Stimulated activated CD8-positive, alpha-beta memory T cell treated with anti-CD3 and anti-CD28 coated beads, Interleukin-15, amount 100 ng/mL, for 4 hours (primary cell): ENCODE measurements at places on chromosomes 6 and 20.

DNA sequence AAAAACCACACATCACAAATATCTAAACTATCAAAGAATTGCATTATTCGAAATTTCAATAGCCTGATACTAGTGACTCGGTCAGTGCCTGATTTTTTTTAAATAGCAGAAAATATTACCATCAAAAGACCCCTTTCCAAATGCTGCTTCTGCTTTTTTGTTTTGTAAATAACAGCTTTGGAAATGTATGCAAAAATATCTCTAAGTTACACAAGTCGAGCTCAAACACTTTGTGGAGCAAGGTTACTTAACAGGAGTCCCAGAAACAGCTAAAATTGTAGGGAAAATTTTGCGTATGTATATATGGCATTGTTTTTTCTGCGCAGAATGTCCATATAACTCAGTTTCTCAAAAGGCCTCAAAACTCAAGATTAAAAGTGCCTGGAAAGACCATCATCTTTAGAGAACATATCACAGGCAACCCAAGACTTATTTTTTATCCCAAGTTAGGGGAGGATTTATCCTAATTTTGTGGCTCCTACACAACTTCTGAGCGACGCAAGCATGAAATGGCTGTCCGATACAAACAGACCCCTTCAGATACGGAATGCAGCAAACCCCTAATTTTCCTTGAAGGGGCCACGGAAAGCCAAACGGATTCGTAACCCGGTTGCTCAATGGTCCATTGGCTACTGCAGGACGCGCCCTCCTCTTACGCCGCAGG is 1.3 kb downstream of the CEP85L start:
- no peak for DNase-seq

DNA sequence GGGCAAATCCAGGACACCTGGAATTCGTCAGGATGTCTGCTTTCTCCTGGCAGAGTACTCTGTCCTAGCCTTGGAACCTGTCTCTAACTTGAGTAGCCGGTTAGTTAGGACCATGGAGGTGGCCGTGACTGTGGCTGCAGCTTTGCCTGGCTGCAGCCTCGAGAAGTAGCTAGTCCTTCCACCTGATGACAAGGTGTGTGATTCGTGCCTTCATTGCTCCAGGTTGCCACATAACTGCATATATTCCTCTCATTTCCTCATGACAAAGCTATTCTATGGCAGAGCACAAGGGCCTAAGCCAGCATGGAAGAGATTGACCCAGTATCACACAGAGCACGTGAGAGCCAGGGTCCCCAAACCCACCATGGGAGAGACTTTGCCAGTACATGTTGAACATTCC is 39.8 kb upstream of the KIF25 start:
- DNase-seq: no peak

DNA sequence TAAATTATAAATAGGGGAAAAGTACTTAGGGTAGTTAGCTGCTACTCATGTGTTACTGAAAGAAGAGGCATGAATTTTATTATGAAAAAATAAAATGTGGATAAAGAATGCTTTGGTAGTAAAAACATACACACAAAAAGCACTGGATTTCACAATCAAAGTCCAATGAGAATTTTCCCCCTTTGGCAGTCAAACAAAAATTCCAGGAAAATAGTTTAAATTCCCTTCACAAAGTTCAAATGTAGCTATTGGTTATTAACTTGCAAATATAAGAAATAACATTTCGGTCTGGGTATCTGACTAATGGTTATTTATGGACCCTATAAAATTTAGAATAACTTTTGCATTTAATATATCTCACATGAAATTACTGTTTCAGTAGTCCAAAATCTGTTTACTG is 210.4 kb downstream of the FOXC1 start:
- DNase-seq: no peak

DNA sequence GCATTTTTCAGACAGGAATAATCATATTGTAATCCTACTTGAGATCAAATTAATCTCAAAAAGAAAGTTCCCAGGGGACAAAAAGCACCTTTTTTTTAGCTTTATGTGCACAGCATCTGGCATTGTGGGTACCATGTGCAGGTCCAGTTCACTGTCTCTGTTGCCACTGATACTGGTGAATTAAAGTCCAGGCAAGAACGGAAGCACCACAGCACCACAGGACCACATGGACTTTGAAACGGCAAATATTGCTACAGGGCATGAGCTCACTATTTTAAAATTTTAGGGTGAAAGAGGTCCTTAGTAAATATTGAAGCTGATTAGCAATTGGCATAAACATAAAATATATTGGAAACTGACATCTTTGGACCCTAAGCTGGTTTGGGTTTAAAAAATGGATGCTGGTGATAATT is 709.0 kb downstream of the EPM2A start:
- no peak for DNase-seq

DNA sequence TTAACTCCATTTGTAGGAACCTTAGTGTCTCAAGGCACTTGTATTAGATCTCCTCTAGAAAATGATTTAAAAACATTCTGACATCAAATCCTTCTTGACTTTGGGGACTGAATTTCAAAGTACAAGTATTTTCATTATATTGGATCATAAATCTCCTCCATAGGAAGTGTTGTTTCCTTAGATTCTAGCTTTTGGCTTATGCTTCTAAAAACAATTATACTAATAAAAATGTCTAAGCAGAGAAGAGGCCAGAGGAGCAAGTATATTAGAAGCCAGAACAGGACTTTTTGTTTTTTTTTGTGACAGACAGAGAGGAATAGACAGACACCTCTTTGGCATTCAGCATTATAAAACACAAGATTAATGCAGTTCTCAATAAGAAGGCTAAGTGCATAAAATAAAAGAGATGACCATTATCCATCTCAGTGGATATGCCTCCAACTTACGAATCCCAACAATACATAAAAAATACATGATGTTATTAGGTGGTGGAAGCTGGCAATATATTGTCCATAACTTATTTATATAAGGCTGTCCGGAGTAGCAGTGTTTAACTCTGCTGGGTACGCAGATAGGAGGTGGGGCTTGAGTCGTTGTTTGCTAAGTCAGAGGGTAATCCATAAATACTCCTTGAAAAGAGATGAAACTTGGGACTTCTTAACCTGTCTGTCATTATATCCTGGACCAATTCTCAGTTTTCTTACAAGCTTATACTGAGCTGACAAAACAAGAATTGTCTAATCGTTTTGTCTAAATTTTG is 31.9 kb upstream of the NOX3 start:
- no peak for DNase-seq

DNA sequence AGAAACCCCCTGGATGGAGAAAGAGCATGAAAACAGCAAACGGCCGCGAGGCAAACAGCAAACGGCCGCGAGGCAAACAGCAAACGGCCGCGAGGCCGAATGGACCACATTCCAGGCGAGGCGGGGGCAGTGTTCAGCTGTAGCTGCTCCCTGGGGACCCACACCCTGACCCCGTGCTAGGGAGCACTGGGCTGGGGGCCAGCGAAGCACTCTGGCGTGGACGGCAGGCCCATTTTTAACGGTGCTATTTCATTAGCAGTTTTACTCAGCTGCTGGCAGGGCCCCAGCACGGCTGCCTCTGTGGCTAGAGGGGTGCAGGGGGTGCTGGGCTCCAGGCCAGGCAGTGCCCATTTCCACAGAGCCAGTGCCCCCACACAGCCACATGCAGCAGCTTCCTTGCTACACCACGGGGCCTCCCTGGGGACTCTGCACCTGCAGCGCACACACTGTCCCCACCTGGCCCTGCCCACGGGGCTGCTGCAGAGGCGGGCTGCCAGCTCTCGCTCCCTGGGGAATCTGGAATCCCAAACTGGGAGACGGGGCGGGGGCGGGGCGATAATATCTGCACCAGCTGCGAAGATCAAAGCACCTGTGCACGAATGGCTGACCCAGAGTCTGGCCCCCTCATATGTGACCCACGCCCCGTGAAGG is 35.6 kb upstream of the SLCO4A1 start:
- no peak for DNase-seq

DNA sequence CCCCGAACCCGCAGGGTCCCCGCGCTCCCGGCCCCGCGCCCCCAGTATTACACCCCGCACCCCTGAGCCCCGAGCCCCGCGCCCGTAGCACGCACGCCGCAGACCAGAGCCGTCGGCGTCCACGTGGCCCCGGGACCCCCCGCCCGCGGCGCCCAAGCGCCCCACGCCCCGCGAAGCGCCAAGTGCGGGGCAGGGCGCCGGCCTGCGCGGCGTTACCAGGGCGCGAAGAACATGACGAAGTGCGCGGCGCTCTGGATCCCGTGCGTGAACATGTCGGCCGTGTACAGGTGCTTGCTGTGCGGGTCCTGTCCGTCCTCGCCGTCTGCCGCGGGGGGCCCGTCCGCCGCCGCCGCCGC is 312 bp downstream of the TXNDC5 start:
- no peak for DNase-seq

GRCh38 chr6:107533415-107534059 is 43.6 kb downstream of the SOBP start:
- no peak for DNase-seq

DNA sequence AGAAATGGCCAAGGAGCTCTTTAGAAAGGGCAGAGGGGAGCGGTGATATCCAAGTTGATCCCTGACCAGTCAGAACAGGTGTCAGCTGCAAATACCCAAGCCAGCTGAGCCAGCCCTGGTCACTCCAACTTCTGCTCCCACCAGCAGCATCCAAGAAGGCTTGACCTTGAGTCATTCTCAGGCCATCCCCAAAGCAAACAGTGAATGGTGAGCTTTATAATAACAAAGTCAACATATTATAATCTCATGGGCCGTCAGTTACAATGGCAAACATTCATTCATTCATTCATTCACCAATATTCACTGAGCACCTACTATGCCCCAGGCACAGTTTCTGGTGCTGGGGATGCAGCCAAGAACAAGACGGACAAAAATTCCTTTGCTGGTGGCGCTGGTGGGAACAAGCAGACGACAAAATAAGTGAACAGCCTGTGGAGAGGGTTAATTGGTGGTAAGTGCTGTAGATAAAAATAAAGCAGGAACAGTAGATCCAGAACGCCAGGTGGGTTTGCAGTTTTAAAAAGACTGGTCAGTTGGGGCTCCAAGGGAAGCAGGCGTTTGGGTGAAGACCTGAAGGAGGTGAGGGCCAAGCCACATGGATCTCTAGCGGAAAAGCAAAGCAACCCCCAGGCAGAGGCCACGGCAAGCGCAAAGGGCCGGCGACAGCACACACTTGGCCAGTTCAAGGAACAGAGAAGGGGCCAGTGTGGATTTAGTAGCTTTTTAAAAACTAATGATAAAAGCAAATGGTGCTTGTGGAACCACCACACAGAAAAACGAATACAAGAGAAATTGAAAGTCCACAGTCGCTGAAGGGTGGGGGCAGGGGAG is 131.8 kb upstream of the PTPN1 start:
- no peak for DNase-seq

- DNase-seq: no peak
Observed at GRCh38 chr6:24778121-24778520, 3.4 kb downstream of the GMNN start.

DNA sequence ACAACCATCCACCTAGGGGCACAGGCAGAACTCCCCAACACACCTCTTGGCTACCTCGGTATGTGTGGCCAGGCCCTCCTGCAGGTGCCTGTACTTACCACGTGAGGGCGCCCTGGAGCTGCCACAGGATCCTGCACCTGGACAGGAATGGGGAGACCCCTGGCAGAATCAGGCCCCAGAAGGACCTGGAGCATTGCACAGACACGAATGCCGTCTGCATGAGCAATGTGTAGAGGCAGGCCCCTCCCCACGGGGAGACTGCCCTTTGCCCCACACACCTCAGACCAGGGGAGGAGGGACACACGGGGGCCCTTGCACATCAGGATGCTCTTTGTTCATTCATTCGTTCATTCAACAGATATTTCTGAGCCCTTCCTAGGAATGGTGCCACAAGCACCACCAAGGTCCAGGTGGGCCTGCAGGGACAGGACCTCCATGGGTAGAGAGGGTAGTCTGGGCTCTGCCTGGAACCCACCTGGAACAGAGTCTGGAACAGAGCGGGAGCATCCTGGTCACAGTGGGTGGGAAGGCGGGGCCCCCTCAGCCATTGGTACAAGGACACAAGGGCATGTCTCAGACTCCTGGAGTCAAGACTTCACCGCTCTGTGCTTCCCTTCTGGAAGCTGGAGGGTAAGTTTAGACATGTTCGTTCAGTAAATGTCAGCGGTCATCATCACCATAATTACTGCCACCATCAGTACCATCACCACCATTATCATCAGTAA is 32.3 kb downstream of the YTHDF1 start:
- no peak for DNase-seq

DNA sequence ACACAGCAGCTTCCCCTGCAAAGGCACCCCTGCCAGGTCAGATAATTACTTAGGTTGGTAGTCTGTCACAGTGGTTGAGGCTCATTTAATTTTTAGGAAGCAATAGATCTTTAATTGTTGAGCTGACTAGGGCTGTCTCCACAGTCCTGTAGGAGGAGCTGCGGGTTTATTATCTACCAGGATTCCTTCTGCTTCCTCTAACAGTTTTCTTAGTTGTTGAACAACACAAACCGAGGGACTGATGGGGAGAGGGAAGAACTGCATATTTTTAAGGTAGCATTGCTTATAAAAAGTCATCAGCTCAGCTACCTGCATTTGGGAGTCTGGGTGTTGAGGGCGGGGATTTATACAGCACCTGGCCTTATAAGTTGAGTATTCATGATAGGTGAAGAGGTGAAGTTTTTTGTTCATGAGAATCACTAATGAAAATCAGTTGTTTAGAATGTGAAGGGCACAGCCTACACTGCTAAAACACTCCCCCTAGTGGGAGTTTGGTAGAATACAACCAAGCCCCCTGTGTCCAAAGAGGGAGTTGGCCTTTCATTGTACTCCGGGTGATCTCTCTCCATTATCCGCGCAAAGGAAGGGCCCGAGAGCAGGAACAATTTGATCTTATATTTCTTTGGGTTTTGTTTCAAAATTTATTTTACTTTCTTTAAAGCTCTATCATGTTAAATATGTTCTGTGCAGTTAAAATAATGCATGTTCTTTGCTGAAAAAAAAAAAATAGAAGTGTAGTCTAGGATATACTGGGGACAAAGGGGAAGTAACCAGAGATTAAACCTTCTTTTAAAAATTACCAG is 69.6 kb downstream of the SSR1 start:
- DNase-seq: peak; percentile 21

DNA sequence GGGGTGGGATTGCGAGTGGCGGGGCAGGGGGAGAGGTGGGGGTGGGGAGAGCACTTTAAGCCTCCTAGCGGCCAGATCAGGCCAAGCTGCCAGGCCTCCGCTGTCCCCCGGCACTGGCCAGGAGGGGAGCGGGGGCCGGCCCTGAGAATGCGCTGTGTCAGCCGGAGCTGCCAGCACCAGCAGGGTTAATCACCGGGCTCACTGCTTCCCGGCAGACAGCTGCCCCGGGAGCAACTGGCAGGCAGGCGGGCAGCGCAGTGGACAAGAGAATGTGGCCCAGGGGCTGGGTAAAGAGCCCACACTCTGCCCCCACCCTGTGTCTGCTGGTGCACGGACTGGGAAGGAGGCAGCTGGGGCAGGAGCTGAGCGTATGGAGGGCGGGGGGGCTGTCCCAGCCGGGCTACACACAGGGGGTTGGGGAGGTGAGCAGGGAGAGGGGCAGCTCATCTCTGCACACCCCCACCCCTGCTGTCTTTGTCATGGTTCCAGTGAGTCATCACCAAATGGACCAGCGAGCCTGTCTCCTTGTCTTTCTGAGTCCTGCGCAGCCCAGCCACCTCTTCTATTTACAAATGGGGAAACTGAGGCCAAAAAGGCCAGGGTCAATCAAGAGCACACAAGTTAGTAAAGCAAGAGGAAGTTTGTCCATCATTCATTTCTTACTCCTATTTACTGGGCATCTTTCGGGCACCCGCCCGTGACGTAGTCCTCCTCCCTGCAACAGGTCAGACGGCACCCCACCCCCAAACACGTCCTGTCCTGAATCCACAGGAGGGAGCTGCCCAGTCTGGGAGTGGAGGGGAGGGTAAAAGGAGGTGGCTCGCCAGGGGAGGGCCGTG is 2.1 kb upstream of the LAMA5 start:
- no peak for DNase-seq
